ENCODE measurements at places on chromosomes 5 and 9. TPM values are rescaled to one million over a fixed set of nuclear protein-coding genes. Genes with fewer than 3 reads are reported as not detected.

TERT gene
- total RNA-seq = 8.9 TPM

RELL2 gene
- total RNA-seq = 13.3 TPM

DNA sequence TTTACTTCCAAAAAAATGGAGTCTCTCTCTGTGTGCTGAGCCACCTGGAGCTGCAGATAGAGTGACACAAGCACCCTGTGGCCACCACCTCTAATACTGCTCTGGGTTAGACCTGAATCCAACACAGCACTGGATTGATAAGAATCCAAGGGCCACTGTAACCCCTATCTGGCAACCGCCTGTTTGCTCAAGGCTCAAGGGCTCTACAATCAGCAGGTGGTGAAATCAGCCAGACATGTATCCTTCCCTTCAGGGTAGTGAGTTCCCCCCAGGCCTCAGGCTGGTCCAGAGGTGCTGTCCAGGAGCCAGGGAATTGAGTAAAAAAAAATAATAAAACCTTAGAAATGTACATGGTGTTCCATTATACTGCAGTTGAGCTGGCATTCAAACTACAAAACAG lies 509.0 kb downstream of the KIF4B start:
- no peak for DNase-seq
- H3K36me3 ChIP-seq = no peaks in the 10 kb centered on the region
- H3K27ac ChIP-seq = no peak overlapping the region
- H3K4me1 ChIP-seq = no peaks in the 10 kb centered on the region

DNA sequence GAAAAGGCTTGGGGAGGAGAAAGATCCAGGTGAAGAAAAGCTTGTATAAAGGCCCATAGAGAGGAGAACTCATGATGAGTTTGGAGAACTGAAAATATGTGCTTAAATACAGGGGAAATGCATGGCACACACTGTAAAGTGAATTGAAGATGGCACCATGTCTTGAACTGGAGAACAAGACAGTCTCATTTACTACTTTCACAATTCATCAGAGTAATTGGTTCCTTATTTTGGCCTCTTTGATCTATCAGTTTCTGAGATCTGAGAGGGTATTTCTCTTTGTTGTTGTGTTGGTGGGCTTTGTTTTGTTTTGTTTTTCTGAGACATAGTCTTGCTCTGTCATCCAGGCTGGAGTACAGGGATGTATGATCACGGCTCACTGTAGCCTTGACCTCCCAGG lies 98.2 kb downstream of the CEMIP2 start:
- H3K36me3 ChIP-seq = no peaks in the 10 kb centered on the region
- H3K4me3 ChIP-seq = no peak overlapping the region
- no peak for DNase-seq
- no peaks in the 10 kb centered on the region for H3K27me3 ChIP-seq
- H3K27ac ChIP-seq = no peak overlapping the region

- DNase-seq = no peak
- no peak overlapping the region for H3K4me3 ChIP-seq
- no peaks in the 10 kb centered on the region for H3K4me1 ChIP-seq
- H3K27ac ChIP-seq = no peak overlapping the region
Measured at GRCh38 chr5:169767938-169768337, 130.9 kb downstream of the DOCK2 start.

GRCh38 chr5:390623-391491 lies 52.1 kb upstream of the EXOC3 start:
- H3K4me1 ChIP-seq = peaks cover 5% of the 10 kb centered on the region
- no peaks in the 10 kb centered on the region for H3K27me3 ChIP-seq
- H3K4me3 ChIP-seq = no peak overlapping the region
- H3K27ac ChIP-seq = no peak overlapping the region
- no peak for DNase-seq

GRCh38 chr9:16828340-16829281 lies 41.9 kb downstream of the BNC2 start:
- no peaks in the 10 kb centered on the region for H3K27me3 ChIP-seq
- H3K27ac ChIP-seq = no peak overlapping the region
- H3K36me3 ChIP-seq = no peaks in the 10 kb centered on the region
- no peaks in the 10 kb centered on the region for H3K4me1 ChIP-seq
- DNase-seq = no peak
